Central memory CD4-positive, alpha-beta T cell (primary cell): ENCODE measurements at places on chromosomes 12 and 14.

GRCh38 chr12:1911598-1912575, 6.6 kb downstream of the CACNA2D4 start:
- no peak for DNase-seq

DNA sequence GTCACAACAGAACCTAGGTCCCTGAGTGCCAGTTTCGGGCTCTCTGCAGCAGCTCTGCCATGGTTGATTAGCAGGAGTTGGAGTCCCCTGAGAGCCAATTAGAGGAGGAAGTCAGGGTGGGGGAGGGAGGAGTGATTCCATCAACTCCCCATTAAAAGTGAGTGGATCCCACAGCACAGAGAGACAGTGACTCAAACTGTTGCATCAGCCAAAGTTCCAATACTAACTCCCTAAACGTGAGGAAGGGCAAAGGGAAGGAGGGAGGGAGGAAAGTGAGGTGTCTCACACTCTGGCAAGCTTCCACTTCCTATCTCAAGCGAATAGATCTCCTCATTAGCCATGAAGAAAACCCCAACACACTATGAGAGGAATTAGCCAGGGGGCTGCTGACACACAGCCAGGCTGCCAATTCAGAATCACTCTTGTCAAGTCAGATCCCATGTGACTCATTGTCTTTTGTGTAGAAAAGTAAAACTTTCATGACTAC, 23.6 kb downstream of the OR11H4 start:
- no peak for DNase-seq

GRCh38 chr14:30287579-30288445, 271.1 kb upstream of the G2E3 start:
- no peak for DNase-seq

- DNase-seq, result peak; percentile 18
Observed at GRCh38 chr12:104643819-104644669, 187.3 kb downstream of the CHST11 start.

GRCh38 chr14:47442211-47442610, 233.2 kb downstream of the MDGA2 start:
- no peak for DNase-seq

- DNase-seq, result no peak
Observed at GRCh38 chr14:33934043-33934750, 16.7 kb downstream of the EGLN3 start.

DNA sequence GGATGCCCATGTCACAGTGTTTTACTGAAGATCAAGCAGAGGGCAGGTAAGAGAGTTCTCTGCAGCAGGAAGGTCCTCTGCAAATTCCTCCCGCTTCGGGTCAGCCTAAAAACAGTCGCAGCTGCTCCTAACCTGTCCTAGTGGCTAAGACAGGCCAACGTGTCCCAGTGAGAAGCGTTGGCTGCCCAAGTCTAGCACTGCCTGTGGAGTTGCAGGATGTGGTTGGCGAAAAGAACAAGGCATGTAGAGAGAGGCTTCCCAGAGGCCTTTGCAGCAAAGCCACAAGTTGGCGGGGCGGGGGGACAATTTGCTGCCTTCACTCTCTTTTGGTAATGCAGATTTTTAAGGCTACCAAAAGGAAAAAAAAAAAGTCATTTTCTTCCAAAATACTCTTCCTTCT, 340.1 kb downstream of the BCL11B start:
- peak; percentile 82 for DNase-seq

DNA sequence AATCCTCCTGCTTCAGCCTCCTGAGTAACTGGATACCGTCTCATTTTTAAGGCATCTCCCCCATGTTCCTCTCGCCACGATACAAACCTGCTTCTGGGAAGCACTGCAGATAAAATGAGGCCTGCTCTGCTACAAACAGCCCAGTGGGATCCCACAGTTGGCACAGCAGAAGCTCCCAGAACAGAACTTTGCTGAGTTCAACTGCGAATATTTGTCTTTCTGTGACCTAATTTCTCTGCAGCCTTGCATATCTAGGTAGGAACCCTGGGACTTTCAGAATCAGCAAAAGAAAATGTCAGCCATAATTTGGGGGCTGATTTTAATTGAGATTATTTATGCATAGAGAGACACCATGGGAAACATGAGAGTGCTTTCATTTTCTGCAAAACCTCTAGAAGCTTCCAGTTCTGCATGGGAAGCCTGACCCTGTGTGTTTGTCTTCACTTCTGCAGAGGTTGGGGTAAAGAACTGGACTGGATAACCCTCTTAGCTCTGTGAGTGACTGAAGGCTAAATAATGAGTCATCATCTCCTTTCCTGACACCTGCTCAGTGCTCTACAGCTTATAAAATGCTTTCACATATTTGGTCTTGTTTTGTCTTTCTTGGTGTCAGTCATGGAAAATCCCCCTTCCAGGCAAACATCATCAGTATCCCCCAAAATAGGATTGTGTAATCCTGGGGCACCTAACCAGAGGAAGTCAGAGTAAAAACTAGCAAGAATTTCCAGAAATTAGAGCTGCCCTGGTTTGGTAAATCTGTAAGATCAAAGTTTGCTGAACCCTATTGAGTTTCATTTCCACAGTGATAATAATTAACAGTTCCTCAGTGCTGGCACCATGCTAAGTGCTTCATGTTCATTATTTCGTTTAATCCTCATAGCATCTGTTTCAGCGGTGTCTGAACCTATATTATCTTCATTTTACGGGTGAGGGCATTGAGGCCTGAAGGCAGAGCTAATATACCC, 185.8 kb downstream of the SLC15A4 start:
- no peak for DNase-seq

- DNase-seq, result peak; percentile 48
Observed at GRCh38 chr12:19440019-19440858, 947 bp downstream of the AEBP2 start.

DNA sequence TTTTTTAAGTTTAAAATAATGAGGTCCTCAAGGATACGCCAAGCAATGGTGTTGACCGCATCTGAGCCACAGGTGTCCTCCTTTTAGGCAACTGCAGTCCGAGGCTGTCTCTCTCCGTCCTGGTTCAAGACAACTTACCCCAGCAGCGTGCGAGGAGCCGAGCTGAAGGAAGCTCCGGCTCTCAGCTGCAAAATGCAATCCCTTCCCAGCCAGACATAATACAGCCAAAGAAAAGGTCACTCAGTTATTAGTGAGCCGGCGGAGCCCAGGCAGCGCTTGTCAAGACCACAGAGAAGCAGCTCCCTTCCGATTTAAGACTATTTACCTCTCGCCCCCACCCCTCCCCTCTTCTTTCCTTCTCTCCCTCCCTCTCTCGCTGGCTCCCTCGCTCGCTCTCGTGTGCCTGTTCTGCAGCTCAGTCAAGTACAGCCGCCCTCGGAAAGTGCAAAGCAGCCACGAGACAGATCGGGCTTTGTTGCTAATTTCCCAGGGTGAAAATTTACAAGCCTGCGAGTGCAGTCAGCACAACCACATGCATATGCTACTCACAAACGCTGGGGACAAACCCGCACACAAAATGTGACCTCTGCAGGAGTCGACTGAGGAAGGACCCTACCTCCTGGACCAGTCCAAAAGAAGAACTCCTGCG, 363 bp upstream of the LMO3 start:
- no peak for DNase-seq

DNA sequence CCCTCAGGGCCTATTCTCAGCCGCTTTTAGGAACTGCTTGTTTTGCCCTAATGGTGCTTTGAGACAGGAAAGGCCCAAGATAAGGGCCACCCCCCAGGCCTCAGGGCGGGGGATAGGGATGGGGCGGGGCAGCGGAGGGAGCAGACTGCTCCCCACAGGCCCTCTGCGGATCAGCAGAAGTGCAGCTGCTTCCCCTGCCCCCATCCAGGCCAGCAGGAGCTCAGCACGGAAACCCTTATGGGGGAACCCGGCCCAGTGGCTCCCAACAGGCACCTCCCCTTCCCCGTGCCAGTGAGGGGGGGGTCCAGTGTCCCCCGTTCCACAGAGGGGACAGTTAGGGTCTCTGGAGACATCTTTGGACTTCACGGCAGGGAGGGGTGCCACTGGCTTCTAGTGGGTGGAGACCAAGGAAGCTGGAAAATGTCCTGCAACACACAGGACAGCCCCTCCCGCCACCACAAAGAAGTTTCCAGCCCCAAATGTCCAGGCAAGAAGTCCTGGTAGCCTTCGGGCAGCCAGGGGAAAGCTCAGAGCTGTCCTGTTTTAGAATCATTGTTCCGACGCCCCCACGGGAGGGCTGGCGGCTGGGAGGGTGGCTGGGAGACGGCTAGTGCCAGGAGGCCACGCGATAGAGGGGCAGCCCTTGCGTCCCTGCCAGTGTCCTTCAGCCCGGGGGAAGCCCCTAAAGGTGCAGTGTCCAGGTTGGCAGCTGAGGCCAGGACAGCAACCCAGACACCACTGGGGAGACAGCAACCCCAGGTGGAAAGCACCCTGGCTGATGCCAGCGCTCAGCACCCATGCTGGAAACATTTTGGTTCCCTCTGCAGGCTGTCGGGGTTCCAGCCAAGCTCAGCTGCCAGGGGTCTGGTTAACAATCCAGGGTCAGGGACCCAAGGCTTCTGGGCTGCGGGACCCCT, 10.4 kb upstream of the GPR132 start:
- DNase-seq, result no peak
